Mammary epithelial cell (primary cell): ENCODE measurements at places on chromosomes 12 and 14. TPM values are rescaled to one million over a fixed set of nuclear protein-coding genes. Genes with fewer than 3 reads are reported as not detected.
A peak's percentile ranks its signal among the peaks of the same experiment; 100 is the strongest.

DNA sequence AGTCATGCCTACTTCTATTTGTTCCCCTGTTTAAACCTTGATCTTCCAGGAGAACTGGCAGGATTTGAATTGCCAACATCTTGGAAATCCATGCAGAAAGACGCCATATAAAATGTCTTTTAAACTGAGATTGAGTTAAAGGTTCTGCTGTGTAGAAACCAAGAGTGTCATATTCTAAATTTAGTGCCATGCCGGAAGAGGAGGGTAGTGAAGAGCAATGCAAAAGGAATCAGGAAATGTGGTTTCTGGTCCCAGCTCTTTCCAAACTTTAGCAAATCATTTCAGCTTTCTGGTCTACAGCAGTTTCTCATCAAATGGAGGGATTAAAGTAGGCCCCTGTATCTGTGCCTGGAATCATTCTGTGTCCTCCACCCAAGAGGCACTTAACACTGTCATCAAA, 85.7 kb downstream of the BTG1 start:
- peak; percentile 75 for DNase-seq

DNA sequence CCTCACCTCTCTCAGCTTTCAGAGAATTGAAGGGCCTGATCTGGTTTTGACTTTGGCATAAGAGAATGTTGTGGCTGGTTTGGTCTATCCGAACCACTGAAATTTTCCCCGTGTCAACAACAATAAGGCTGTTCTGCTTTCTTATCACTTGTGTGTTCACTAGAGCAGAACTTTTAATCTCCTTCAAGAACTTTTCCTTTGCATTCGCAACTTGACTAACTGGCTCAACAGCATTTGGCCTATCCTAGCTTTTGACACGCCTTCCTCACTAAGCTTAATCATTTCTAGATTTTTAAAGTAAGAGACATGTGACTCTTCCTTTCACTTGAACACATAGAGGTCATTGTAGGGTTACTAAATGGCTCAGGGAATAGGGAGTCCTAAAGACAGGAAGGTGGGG, 25.9 kb upstream of the EDDM3A start:
- peak; percentile 9 for DNase-seq

DNA sequence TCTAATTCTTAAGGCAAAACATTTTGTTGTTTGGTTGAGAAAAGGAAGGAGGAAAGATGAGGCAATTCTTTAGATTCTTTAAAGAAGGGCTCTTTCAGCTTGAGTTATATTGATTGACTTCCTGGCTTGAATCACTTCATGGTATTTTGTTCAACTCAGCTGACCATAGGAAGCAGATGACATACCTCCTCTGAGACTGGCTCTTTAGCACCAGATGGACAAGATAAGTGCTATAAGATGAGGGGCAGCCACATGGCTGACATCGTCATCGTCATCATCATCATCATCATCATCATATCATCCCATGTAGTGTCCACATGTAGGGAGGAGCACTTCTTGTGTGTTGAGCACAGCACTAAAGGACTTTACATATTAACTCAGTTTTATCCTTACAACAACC, 81.3 kb downstream of the SSPN start:
- DNase-seq, result no peak

DNA sequence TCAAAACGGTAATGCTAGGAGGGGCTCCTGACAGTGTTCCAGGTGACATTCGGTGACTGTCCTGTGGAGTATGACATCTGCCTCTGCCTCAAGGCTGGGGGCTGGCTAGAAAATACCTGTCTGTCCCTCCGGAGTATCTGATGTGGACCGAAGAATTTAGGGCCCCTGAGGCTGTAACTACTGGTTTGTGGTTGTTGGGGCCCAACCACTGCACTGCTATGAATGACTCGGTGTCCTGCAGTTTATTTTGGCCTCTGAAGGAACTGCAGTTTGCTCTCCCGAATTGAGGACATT, 198.9 kb upstream of the CAND1 start:
- peak; percentile 74 for DNase-seq

DNA sequence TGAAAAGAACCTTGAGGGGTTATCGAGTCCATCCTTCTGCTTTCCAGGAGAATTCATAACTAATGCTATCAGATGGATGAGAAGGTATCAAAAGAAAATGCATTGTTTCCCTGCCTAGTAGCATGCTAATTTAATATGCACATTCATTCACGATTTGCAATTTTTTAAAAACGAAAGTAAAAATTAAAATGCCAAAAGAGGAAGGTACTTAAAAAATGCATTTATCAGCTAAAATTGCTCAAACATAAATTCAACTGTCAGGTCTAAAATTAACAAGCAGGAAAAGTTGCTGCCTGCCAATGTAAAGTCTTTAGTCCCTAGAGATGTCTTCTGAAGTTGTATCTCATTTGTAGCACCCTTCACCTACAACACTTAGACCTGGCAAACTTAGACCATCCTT, 7.9 kb downstream of the ATF7 start:
- no peak for DNase-seq

DNA sequence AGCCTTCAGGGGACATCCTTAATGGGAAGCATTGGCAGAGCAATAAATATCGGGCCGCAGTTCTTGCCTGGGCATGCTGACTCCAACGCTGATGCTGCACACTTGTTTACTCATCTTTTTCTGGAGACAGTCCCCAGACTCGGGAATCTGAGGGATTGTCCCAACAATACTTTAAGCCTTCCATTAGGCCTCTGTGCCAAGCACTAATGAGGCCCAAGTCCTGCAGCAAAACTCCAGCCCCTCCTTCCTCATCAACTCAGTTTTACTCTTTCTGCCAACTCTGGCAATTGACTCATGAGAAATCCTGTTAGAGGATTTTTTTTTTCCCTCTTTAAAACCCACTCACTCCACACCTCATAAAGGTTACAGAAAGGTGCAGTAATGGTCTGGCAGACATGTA, 233.4 kb upstream of the PELI2 start:
- peak; percentile 68 for DNase-seq

GRCh38 chr12:122097927-122098756, 19.6 kb downstream of the MLXIP start:
- peak; percentile 64 for DNase-seq

The ZNF705A gene
- total RNA-seq, result not detected in 2 replicates
